ENCODE measurements at places on chromosomes 3 and 15. TPM values are rescaled to one million over a fixed set of nuclear protein-coding genes. Genes with fewer than 3 reads are reported as not detected.

Gene SYNM
- 81.9 TPM for total RNA-seq

Gene COPG1
- 155 TPM for total RNA-seq

Gene EEFSEC
- total RNA-seq: 9.8 TPM

Gene MUC4
- 0.06 TPM for total RNA-seq

Gene CCR3
- not detected for total RNA-seq

Gene NCEH1
- 10.2 TPM for total RNA-seq

Gene TRAK1
- 37.7 TPM for total RNA-seq

Gene TMC3
- 0.81 TPM for total RNA-seq

Gene CFAP161
- 0.84 TPM for total RNA-seq

Gene FSTL1
- 716 TPM for total RNA-seq

Gene CAND2
- 24.4 TPM for total RNA-seq

Gene CYB561D2
- total RNA-seq: 12.2 TPM

Gene LIPC
- total RNA-seq: 0.52 TPM
